ENCODE measurements at places on chromosomes 11 and 22.

DNA sequence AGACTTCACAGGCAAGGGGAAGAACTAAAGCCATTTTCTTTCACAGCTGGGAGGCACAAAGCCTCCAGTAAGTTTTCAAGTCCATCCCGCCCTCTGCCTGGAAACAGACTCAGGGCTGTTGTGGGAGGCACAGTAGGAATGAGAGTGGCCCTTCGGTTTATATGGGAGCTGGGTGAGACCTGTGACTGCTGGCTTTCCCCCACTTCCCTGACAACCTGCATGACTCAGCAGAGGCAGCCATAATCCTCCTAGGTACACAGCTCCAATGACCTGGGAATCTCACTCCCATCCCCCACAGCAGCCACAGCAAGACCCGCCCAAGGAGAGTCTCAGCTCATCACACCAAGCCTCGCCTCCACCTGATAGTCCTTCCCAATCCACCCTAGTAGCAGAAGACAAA, 12.1 kb upstream of the TMEM45B start:
- DNase-seq: no peak

DNA sequence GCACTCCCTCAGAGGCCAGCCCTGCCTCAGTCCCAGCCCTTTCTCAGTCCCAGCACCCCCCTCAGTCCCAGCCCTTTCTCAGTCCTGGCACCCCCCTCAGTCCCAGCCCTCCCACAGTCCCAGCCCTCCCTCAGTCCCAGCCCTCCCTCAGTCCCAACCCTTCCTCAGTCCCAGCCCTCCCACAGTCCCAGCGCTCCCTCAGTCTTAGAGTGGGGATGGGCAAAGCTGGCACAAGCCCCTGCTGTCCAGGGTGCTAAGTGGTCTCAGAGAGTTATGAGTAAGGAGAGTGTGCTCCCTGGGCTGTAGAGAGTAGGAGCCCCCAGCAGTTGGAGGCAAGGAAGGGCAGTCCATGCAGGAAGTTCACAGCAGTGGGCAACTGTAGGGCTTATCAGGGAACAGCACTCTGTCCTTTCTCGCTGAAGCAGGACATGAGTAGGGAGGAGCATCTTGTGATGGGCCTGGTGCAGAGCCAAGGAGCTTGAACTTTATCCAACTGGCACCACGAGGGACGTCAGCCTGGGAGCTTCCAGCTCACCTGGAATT, 51.4 kb upstream of the CRYBB3 start:
- DNase-seq: no peak

- DNase-seq: no peak
Observed at GRCh38 chr11:118168751-118169150, 7.7 kb downstream of the SCN2B start.

- no peak for DNase-seq
Observed at GRCh38 chr11:80082406-80082805, 641.6 kb upstream of the TENM4 start.

DNA sequence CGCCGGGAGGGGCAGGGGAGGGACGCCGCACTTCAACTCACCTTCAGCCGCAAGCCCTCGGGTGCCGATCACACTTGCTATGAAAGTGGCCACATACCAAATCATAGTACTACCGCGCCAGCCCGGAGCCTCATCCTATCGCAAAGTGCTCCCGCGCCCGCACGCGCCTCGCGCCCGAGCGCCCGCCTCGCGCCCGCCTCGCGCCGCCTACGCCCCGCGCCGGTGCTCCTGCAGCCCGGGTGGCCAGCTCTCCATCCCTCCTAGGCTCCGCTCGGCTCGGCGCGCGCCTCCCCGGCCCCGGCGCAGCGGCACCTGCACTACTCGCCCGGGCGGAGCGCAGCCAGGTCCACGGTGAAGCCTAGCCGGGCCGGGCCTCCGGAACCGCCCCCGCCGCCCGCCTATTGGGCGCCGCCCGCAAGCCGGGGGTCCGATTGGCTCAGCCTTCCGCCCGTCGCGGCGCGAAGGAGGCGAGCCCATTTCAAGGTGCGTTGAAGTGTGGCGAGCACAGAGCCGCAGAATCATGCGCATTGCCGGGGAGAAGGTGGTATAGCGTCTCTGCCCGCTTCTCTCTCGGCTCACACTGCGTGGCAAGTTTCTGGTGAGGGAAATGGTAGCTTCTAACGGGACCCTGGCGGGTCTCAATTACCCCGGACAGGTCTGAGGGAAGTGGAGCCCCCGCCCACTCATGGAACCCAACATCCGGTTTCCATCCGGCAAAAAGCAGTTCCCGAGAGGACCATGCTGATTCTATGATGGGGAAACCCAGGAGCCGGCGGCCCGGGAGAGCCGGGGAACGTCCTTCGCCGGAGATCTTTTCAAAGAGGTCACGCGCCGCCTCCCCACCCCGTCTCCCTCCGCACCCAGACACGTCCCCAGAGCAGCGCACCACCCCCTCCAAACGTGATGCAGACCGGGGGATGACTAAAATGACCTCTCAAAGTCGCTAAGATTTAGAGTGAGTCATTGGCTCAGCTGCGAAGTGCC, at the start of gene IGSF9B:
Gene IGSF9B, minus strand, starts transcription at position 319 of the 984 bp plus-strand sequence. Its CDS starts 214 bp downstream, at position 105.
- DNase-seq: peak; percentile 21

DNA sequence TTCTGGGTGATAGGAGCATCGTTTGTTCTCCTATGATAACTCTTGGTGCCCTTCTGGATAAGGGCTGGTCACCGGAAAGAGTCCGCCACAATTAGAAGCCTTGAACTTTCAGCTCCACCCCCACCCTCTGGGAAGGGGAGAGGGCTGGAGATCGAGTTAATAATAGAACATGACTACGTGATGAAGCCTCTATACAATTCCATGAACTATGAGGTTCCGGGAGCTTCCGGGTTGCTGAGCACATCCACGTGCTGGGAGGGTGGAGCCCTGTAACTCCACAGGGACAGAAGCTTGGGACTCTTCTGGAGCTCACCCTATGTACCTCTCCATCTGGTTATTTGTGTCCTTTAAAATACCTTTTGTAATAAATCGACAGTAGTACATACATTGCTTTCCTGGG, 40.3 kb downstream of the ARHGAP42 start:
- DNase-seq: no peak

GRCh38 chr11:76588455-76589325, 81.9 kb downstream of the LRRC32 start:
- DNase-seq: no peak

DNA sequence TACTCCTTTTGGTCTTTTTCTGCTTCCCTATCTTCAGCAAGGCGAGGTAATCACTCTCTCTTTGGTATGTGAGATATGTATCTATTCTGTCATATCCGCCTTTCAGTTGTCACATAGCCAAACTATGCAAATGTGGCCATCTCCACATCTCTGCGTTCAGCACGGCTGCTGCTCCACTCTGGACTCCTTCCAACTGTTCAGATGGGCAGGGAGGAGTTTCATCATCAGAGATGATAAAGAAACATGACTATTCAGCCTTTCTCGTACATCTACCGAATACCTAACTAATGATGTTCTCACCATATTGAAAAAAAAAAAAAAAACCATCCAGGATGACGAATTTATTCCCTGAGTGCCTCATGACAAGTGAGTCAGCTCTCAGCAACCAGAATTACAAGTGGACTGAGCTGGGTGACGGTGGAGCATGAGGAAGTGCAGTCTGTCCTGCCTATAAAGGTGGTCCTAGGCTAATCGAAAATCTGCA, 899.6 kb downstream of the OPCML start:
- DNase-seq: peak; percentile 39

GRCh38 chr11:131875611-131876010, 505.2 kb downstream of the NTM start:
- DNase-seq: no peak

DNA sequence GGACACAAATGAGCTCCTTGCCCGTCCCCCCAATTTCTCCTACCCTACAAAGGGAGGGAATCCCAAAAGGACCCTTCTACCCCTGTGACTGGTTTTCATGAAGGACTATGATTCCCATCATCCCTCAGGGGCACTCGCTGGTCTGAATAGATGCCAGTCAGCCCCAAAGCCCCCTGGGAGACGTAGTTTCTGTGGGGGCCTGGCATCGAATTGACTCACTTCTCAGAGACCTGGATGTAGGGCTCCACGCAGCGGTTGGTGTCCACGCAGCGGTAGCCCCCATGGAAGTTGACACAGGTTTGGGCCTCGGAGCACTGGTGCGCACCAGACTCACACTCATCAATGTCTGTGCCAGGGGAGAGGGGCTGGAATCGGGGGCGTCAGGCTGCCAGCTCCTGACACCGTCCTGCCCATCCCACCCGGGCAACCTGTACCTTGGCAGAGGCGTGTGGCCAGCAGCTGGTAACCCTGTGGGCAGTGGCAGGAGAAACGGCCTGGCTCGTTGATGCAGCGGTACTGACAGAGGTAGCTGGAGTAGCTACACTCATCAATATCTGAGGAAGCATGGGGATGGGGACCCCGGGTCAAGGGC, 4.4 kb downstream of the EFEMP2 start:
- DNase-seq: no peak

GRCh38 chr11:22703040-22703439, 36.6 kb downstream of the GAS2 start:
- no peak for DNase-seq

DNA sequence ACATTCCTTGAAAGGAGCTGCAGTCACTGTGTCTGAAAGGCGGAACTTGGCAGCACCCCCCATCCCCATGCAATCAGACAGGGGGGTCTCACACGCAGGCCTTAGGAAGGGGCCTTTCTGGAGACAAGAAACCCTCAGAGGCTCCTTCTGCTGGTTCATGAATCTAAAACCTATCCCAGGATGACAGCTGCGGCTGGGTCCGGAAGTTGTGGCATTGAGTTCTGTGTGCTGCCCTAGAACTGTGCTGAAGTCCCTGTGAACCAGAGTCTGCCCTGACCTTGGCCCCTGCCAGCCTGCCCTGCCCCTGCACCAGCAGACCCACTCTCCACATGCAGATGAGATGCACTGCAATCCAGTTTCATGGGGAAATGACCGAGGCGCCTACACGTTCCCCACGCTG, 268.0 kb downstream of the CTTN start:
- DNase-seq: no peak

DNA sequence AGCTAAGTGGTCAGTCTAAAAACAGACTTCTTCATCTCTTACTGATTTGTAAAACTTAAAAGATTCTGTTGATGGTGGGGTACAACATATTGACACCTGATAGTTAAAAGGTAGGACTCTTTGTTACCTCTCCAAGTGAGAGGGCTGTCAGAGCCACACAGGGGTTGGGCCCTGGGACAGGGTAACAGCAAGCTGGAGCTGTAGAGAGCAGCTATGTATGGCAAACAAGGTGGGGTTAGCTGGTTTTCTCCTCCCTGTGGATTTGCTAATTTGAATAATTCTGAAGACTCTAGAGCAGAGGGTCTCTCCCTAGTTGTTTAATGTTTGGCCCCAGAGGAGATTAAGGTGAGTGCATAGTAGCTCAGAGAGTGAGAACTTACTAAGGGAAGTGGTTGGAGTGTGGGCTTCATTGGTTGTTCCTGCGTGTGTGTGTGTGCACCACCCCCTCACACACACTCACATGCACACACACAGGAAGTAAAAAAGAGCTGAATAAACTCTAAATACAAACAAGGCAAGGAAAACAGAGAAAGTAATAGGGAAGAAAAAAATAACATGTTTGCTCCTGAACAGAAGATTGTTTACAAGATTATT, 9.2 kb upstream of the GAS2 start:
- no peak for DNase-seq

GRCh38 chr11:9461760-9462134, 935 bp downstream of the ZNF143 start:
- peak; percentile 15 for DNase-seq

- DNase-seq: no peak
Observed at GRCh38 chr11:88013508-88014065, 161.7 kb downstream of the RAB38 start.

Measured in NCI-H1694 treated with DMSO at 0.1 percent for 48 hours (cell line).